Adipocyte (in vitro differentiated cells): ENCODE measurements at places on chromosomes 3 and 15.

GRCh38 chr15:39270934-39271333 is 309.9 kb upstream of the THBS1 start:
- DNase-seq: peak; percentile 89

DNA sequence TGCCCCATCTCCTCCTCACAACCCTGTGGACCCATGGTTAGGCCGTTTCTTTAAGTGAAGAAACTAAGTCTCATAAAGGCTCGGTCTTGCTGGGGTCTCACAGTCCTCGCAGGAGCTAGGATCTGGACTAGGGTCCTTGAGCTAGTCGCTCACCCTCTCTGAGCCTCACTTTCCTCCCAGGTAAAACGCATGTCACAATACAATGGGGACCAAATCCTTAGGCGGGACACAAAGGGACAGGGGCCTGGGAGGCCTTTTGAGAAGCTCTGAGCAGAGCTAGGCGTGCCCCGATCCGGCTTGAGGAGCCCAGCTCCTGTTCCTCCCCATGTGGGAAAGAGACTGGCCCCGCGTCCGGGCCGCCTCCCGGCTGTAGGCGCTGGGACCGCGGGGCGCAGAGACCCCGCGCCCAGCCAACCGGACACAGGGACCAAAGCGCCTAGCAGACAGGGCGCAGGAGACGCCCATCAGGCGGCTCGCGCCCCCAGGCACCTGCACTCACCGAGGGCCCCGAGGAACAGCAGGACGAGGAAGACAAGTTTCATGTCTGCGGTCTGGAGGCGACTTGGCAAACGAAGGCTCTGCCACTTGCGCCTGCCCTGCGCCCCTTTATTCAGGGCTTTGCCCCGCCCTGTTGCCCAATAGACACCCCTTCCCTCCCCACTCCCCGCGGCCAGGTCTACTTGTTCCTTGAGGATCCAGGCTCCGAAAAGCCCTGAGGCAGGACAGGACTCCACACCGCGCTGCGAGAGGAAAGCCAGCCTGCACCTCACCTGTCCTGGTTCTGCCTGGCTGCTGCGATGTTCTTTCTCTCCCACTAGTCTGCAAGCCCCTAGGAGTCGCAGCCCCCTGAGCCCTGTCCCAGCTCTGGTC is at the start of gene LTF:
Gene LTF (minus strand): TSS at position 580 of the 870 bp plus-strand sequence. CDS start 38 bp downstream, at position 542.
- no peak for DNase-seq

- DNase-seq: peak; percentile 41
Observed at GRCh38 chr3:33377931-33378330, 62.3 kb downstream of the UBP1 start.

DNA sequence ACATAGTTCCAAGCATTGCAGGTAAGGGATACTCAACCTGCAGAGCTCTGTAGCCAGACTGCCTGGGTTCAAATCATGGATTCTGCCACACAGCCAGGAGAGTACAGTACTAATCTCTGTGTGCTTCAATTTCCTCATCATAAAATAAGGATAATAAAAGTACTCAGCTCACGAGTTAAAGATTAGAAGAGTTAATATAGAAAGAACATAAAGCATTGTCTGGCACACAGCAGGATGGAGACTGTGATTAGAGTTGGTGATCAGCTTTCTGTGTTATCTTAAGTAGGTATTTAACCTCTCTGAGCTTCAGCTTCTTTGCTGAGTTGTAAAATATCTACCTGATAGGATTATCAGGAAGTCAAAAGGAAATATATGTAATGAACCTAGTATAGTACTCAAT is 2.7 kb downstream of the CEP70 start:
- DNase-seq: no peak

DNA sequence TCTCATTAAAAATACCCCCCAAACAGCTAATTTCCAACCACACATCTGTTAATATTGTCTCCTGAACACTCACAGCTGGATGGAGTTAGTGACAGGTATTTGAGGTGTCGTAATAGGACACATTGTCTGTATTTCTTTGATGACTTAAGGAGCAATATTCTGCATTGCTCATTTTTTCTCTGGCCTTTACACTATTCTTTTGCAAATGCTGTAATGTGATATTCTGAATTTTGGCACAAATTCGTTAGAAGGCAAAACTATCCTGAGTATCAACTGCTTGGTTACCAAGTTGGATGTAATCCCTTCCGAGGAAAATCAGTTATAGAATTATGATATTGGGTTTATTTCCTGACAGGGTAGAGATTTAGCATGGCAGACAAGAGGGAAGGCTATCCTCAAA is 1030.2 kb downstream of the MCTP2 start:
- peak; percentile 29 for DNase-seq

DNA sequence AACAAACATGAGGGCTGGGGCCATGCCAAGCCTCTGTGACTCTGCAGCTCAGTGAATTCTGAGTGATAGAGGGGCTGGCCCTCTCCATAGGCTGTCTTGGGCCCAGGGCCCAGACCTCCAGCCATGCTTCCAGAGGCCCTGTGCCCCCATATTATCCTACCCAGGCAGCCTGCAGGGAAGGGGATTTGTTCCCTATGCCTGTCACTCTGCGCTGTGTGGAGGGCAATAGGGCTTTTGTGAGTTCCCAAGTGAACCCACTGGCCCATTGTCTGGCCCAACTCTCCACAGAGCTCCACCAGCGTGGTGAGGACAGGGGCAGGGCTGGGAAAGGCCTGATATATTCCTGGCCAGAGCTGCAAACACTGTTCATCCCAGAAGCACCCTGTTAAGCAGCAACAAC is 113.2 kb downstream of the EPHB1 start:
- no peak for DNase-seq

DNA sequence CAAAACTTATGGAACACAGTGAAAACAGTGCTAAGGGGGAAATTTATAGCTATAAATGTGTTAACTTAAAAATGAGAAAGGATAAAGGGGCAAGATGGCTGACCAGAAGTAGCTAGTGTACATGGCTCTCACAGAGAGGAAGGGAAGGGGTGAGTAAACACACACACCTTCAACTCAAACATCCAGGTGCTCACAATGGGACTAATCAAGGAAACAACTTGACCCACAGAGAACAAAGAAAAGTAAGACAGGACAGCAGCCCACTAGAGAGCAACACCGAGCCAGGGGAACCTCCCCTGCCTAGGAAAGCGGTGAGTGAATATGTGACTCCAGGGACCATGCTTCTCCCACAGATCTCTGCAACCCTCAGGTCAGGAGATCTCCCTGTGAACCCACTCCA is 85.0 kb upstream of the UBP1 start:
- DNase-seq: no peak

DNA sequence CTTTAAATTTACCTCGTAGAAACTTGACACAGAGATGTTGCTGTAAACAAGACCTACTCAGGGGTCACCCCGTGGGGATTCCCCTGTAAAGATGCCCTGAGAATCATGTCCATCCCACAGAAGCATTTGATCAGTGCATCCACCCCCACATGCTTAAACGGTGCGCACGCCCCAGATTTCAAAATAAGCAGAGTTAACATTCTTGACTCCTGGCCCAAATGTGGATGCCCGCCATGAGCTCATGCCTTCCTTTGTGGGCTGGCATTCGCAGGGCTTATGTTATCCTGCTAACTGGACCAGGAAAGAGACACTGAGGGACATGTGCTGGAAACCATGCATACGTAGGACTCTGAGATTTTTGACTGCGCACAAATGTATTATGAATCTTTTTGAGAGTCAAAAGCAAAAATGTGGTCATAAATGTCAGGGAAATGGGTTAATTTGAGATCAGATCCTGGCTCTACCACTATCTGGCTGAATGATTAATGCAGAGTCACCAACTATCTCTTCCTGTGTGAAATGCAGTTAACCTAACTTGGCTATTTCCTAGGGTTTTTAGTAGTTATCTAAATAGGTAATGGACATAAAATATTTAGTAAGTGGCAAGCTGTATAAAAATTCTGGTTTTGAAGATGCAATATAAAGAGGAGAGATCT is 9.1 kb upstream of the TP63 start:
- DNase-seq: no peak

DNA sequence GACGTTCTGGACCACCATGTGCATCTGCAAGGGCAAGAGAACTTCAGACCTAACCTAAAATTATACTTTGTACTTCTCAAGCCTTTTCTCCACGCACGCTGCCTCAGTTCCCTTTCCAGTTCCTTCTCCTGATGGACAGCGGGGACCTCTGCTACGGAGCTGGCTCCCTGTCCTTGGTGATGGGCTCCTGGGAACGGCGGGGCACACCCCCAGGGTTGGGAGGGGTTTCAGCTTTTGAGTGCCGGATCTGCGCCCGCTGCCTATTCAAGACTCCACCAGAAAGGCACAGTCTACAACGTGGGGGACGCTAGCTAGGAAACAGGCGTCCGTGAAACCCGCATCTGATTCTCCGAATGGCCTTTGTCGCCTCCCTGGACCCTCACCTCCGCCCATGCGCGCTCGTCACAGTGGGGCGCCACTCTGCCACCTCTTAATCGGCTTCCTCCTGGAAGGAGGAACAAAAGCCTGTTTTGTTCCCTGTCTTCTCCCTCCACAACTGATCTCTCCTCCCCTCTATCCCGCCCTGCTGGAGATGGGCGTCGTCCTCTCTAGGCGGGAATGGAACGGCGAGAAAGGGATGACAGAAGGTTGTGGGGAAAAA is 2.2 kb downstream of the GPR149 start:
- DNase-seq: no peak

DNA sequence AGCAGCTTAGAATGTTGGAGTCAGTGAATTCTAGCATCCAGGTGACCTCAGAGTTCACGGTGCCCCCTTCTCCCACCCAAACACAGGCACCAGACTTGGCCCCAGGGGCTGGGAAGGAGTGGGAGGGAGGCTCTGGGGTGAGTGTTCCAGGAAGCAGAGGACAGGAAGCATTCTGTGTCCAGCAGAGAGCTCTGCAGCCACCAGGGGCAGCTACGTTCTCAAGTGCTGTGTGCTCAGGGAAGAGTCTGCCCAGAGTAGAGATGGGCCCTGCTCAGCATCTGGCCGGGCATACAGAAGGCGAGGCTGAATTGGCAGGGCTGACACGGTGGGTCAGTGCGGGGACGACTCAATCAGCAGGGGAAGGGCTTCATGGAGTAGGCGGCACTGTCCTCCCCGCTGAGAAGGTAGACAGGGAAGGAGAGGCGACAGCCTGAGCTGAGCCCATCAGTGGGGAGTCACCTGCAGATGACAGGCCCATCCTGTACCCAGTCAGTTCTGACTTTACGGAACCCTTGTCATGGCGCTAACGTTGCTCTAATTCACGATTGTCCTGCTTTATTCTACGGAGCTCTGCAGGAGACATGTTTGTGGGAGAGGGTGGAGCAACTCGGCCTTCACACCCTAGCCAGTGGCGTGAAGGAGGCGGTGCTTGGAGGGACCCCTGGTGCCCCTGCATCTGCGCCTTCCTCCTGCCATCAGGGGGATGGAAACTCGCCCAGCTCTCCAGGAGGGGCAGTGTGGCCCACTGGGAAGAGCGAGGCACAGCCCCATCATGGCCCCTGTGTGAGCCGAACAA is 82.2 kb downstream of the C3orf70 start:
- peak; percentile 16 for DNase-seq

GRCh38 chr3:176341963-176342362 is 855.3 kb downstream of the TBL1XR1 start:
- no peak for DNase-seq

- DNase-seq: no peak
Observed at GRCh38 chr15:65395567-65396202, 17.9 kb upstream of the IGDCC3 start.

GRCh38 chr3:190375246-190375645 is 12.7 kb upstream of the CLDN16 start:
- DNase-seq: no peak

- DNase-seq: peak; percentile 95
Observed at GRCh38 chr3:124791639-124792151, 61.4 kb downstream of the UMPS start.

GRCh38 chr15:78048628-78048920 is 28.9 kb downstream of the TBC1D2B start:
- DNase-seq: no peak

DNA sequence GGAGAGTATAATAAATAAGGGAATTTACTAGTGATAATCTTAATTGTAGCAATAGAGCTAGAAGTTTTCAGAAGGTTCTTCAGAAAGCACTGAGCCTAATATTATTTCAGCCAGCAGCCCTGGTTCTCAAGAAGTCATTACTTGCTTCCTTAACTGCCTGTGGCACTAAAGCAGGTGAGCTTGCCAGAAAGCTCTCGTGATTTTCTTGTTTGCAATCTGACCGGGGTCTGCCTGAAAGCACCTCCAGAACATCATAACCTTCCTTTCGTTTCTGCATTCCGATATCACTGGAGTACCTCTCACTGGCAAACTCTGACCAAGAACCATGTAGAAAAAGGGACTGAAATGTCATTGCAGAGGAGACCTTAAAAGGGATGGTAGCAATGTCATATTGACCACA is 510.3 kb downstream of the ZIC1 start:
- no peak for DNase-seq
